CD4-positive, alpha-beta T cell treated with Interleukin-1 beta for 1 hour (primary cell): ENCODE measurements at places on chromosomes 7 and 10.

GRCh38 chr10:117534321-117535297, 7.9 kb upstream of the EMX2 start:
- no peak for DNase-seq

DNA sequence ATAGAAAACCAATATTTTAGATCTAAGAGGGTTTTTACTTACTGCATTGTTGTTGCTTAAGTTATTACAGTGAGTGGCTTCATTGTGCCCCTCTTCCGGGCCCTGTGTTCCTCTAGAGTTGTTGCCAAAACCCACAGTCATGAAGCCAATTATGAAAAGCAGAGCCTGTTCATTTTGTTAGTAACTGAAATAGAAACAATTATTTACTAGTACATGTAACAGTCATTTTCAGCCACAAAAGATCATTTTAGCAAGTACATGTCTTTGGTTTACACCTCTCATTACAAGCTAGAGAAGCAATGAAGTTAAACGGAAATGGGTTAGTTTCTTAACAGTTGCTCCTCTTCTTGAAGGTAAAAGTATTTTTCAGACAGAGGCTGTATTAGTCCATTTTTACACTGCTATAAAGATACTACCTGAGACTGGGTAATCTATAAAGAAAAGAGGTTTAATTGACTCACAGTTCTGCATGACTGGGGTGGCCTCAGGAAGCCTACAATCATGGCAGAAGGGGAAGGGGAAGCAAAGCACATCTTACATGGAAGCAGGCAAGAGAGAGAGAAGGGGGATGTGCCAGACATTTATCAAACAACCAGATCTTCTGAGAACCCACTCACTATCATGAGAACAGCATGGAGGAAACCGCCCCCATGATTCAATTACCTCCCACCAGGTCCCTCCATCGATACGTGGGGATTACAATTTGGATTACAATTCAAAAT, 380.5 kb downstream of the SFMBT2 start:
- no peak for DNase-seq

DNA sequence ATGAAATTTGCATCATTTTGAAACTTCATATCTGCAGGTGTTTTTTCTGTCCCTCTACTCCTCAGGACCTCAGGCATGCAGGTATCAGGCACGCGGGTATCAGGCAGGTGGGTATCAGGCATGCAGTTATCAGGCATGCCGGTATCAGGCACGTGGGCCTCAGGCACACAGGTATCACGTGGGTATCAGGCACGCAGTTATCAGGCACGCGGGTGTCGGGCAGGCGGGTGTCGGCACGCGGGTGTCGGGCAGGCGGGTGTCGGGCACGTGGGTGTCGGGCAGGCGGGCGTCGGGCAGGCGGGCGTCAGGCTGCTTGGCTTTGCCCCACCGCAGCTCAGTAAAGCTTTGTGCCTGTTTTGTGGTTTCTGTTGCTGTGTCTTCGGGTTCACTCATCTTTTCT, 8.7 kb downstream of the SPRN start:
- no peak for DNase-seq

- DNase-seq, result no peak
Measured at GRCh38 chr7:148457310-148457921, 133.2 kb upstream of the C7orf33 start.

GRCh38 chr10:32952094-32952493, 5.9 kb downstream of the ITGB1 start:
- no peak for DNase-seq

GRCh38 chr10:125039354-125039769, 97.4 kb downstream of the ZRANB1 start:
- no peak for DNase-seq

GRCh38 chr7:28685242-28685643, 272.9 kb downstream of the TRIL start:
- no peak for DNase-seq

DNA sequence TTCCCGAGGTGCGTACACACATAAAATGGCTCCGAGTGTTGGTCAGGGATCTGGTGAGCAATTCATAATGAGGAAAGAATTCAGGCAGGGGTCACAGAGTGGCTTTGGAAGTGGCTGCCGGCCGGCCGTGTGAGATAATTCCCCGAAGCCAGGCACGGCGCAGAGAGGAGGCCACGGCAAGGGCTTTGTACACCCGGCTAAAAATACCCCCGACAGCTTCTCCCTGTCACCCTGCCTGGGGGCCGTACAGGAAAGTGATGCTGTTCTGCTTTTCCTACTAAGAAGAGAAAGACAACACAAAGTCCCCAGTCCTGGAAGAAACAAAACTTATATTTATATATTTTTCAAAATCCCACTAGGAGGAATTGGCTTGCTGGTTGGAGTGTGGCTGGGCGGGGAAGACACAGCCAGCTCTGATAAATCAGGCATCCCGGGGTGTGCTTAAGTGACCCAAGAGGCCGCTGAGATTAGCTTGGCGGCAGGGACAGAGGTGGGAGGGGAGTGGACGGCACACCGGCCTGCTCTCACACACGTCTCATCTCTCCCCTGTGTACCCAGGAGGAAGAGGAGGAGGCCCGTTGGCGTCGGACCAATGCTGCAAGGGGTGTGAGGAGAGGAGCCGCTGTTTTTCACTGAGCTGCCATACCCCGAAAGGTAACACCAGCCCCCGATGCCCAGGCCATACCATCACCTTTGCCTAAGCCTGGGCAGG, 70.5 kb downstream of the ZMIZ1 start:
- DNase-seq, result no peak

DNA sequence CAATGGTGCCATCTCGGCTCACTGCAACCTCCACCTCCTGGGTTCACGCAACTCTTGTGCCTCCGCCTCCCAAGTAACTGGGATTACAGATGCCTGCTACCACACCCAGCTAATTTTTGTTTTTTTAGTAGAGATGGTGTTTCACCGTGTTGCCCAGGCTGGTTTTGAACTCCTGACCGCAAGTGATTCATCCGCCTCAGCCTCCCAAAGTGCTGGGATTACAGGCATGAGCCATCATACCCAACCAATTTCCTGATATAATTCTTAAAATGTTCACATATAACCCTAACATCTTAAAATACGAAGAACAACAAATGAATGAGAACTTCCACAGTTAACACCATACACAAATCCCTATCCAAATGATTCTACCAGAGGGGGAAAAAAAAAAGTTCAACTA, 31.2 kb downstream of the BAIAP2L1 start:
- no peak for DNase-seq

DNA sequence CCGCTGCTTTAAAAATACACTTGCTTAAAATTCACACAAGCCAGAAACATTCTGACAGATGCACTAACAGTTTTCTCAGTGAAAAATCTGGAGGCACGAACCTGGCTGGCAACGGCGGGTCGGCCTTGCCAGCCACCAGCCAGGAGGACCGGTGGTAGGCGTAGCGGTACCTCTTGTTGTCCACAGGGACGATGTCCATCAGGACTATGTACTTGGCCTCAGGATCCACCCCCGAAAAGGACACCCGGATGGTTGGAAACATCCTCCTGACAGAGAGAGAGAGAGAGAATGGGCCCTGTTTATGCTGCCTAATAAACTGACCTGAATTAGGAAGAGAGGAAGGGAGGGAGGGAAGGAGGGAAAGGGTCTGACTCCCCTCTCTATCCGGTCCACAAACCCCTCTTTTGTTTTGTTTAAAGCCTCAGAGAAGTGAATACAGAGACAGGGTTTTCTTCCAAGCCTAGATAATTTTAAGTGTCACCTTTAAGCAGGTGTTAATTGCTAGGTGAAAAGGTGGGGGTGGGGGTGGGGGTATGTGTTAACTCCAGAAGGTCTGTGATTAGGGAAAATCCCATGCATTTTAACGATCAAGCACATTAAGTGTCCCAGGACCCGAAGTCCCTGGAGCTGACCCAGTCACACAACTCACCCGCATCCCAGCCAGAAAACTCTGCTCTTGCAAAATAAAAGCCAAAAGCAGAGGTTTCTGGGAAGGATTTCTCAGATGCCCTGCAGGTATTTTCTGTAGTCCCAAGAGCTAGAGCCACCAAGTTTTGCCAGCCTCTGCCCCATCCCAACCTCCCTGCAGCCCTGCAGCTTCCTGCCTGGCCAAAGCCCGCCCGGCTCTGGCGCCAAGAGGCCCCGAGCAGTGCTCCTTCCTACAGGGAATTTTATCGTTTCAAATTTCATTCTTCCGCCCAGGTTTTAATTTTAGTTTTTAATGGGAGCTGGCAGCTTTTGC, 5.0 kb downstream of the TBX20 start:
- DNase-seq, result no peak

DNA sequence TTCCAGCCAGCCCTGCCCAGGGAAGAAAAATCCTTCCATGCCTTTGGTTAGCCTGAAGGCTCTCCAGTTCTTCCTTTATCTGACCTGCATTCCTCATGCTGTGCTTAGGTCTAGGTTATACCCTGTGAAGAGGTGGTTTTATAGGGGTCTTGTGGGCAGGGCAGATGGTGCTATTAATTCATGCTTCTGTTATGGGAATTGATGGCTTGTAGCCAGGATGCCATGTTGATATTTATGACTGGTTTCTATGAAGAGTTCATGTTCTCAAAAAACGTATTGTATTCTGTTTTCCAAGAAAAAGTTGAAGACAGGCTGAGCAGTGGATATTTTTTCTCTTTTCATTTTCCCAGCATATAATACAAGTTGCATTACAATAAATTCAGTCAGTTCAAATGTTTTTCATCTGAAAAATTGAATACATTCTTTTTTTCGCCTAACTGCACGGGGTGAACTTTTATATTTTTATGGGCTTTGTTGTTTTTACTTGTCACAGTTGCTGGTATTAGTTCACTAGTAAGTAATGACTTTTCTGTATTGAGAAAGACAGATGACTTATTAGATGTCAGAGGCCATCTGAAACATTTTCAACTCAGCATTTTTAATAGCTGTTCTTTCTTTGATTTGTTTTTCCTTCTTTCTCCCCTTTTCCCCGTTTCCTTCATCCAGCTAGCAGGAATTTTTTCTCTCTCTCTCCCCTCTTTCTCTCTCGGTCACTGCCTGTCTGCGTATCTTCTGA, 322.8 kb downstream of the LRMDA start:
- DNase-seq, result no peak

- DNase-seq, result no peak
Measured at GRCh38 chr7:90961037-90961725, 303.1 kb upstream of the FZD1 start.

DNA sequence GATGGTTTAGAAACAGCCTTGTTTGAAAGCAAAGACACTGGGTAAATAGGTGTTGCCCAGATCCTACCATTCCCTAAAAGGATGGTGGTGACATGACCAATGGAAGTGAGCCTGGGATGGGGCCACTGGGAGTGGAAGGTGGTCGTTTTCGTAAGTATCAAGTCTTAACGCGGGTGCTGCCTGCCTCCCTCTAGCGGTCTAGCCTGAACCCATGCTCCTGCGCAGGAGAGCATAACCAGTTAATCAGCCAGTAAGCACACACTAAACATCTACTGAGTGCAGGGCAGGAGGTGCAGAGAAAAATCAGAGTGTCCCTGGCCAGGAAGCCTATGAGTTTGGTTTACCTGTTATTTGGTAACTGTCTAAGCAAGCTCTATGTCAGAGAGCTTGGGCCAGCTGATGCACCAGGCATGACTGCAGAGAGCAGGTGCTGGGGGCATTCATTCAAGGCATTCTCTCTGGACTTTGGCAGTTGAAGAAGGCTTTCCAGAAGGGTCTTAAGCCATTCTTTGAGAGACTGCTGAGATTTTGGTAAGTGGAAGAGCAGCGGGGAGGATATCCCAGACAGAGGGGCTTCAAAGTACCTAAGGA, 930 bp downstream of the GARIN1A start:
- DNase-seq, result no peak

DNA sequence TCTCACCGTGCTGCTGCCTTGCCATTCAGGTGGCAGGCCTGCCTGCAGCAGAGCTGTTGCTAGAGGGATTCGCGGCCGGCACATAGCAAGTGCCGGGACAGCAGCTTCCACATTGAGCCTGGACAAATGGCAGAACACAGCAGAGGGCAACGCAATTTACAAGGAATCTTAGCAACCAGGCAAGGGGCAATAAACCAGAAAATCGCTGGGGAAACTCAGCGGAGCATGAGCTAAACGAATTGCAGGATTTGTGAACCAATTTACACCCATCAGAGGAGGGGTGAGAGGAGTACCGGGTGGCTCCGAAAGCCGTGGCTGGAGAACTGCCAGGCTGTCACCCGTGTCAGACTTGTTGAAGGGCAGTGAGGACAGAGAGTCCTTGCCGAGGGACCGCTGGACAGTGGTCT, 58.6 kb upstream of the LOXL4 start:
- no peak for DNase-seq

DNA sequence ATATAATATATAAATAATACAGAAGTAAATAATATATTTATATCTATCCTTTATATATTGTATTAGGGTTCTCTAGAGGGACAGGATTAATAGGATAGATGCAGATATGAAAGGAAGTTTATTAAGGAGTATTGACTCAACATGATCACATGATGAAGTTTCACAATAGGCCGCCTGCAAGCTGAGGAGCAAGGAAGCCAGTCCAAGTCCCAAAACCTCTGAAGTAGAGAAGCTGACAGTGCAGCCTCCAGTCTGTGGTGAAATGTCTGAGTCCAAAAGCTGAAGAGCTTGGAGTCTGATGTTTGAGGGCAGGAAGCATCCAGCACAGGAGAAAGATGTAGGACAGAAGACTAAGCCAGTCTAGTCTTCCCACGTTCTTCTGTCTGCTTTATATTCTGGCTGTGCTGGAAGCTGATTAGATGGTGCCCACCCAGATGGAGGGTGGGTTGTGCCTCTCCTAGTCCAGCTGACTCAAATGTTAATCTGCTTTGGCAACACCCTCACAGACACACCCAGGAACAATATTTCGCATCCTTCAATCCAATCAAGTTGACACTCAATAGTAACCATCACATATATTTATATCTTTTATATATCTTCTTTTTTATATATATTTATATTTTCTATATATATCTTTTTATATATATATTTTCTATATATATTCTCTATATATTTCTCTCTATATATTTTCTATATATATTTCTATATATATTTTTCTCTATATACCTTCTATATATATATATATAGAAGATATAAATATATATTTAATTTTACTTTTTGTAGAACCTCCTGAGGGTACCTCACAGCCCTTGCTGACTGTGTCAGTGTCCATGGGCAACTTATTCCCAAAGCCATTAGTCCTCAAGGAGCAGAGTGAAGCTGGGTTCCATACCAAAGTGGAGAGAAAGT, 24.6 kb upstream of the AKR1B10 start:
- DNase-seq, result no peak

- no peak for DNase-seq
Measured at GRCh38 chr10:102455893-102456471, 4.6 kb upstream of the C10orf95 start.
